Spleen (tissue), 13 donors: ENCODE measurements at places on chromosomes 5 and 9. TPM values are rescaled to one million over a fixed set of nuclear protein-coding genes. Genes with fewer than 3 reads are reported as not detected.
A peak's percentile ranks its signal among the peaks of the same experiment; 100 is the strongest.

DNA sequence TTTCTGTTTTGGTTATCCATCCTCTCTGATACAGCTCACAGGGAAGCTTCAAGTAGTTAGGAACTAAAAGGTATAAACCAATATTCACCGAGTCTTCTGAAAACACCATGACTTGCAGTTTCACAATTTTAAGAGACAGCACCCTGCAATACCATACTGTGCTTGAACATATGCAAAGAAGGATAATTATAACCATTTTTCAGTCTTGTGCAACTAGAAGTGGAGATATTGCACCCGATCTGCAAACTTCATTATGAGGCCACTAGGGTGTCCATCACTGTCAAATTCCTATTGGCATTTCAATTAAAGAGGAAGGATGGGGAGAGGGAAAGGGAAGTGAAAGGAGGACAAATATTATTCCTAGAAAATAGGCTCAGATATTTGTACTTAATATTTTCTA lies 32.4 kb upstream of the CEP120 start:
- H3K36me3 ChIP-seq, result no peaks in the 10 kb centered on the region
- H3K27ac ChIP-seq, result no peak overlapping the region
- DNase-seq, result no peak
- H3K27me3 ChIP-seq, result no peaks in the 10 kb centered on the region

IFNK gene
- total RNA-seq, result not detected

DNA sequence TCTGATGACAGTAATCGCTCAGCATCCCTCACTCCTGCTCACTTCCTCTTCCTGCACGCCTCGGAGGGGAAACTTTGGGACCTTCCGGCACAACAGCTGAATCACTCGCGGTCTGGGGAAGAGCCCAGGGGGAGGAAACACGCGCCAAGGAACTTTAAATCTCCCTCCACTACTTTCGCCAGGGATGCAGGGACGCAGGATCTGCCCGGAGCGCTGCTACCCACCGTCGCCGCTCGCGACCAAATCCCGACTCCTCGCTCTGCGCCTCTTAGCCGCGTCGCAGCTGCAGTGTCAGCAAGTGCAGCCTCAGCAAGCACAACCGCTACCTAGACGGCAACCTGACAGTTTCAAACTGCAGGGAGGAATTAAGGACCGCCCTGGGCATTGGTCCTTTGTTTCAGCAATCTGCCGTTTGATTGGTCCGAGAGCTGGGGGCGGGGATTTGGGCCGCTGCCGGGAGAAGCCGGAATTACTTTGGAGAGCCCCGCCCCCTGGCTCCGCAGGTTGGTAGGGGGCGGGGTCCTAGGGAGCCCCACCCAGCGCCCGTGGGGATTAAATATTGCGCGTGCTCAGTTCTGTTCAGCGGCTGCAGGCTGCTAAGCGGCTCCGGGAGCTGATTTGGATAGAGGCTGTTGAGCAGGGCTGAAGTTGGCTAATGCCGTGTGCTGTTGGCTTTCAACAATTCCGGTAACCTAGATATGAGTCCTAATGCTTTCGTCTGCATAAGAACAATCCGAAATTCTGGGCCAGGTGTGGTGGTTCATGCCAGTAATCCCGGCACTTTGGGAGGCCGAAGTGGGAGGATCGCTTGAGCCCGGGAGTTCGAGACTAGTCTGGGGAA lies at the start of gene POC5:
Gene POC5, minus strand, starts transcription at position 356 of the 841 bp plus-strand sequence. CDS start 4,500 bp downstream, outside the sequence.
- peaks cover 5% of the 10 kb centered on the region for H3K36me3 ChIP-seq
- peak within 1 kb of the TSS; percentile 90 for H3K4me3 ChIP-seq
- peak within 1 kb of the TSS; percentile 93 for H3K27ac ChIP-seq
- peak; percentile 98 for DNase-seq
- no peaks in the 10 kb centered on the region for H3K27me3 ChIP-seq
- peaks cover 12% of the 10 kb centered on the region for H3K4me1 ChIP-seq

SAXO1 gene
- total RNA-seq, result 0.47 TPM

SLC6A18 gene
- not detected for total RNA-seq

- peaks cover 82% of the 10 kb centered on the region for H3K27me3 ChIP-seq
- peak overlapping the region; percentile 14 for H3K4me3 ChIP-seq
- no peak overlapping the region for H3K27ac ChIP-seq
- H3K4me1 ChIP-seq, result peaks cover 35% of the 10 kb centered on the region
- H3K36me3 ChIP-seq, result no peaks in the 10 kb centered on the region
Measured at GRCh38 chr5:123098767-123099513, 9.9 kb downstream of the PRDM6 start.

DEPDC1B gene
- 2.1 TPM for total RNA-seq

GRCh38 chr9:113993838-113994540 lies 84.1 kb downstream of the AMBP start:
- H3K27me3 ChIP-seq, result no peaks in the 10 kb centered on the region
- peak overlapping the region; percentile 19 for H3K27ac ChIP-seq
- no peaks in the 10 kb centered on the region for H3K36me3 ChIP-seq
- H3K4me3 ChIP-seq, result no peak overlapping the region
- peak; percentile 85 for DNase-seq

GRCh38 chr5:116068028-116068632 lies 16.7 kb upstream of the COMMD10 start:
- no peak for DNase-seq
- H3K27me3 ChIP-seq, result no peaks in the 10 kb centered on the region
- no peak overlapping the region for H3K27ac ChIP-seq
- H3K36me3 ChIP-seq, result no peaks in the 10 kb centered on the region

TAF11L10 gene
- not detected for total RNA-seq

DNA sequence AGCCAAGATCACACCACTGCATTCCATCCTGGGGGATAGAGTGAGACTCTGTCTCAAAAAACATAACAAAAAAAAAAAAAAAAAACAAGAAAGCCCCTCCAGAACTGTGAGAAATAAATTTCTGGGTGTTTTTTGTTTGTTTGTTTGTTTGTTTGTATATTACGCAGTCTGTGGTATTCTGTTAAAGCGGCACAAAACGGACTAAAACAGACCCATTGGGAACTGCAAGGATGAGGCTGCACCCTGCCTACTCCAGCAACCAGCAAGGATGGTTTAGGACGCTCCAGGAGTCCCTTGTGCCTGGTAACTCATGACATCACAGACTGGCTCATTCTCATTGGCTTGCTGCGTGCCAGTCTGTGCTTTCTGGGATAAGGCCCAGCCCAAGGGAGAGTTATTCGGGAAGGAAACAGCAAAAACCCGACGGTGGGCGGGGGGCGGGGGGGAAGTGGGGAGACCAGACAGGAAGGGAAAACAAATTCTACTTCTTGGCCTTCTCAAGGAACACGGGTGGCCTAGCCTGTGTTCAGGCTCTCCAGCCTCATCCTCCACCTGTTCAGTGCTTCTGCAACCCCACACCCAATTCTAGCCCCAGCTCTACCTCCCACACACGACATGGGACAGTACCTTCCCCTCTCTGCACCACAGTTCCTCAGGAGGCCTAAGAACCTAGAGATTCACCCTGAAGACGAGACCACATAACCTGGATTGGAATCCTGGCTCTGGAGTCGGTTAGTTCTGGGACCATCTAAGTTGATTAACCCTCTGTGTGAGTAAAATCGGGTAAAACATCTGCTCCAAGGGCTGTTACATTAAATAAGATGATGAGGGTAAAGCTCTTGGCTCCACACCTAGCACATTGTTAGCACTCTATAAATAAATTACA lies 2.8 kb downstream of the CD74 start:
- H3K27me3 ChIP-seq, result no peaks in the 10 kb centered on the region
- H3K4me1 ChIP-seq, result peaks cover 94% of the 10 kb centered on the region
- peak overlapping the region; percentile 60 for H3K4me3 ChIP-seq
- H3K27ac ChIP-seq, result peak overlapping the region; percentile 97
- DNase-seq, result peak; percentile 85

DNA sequence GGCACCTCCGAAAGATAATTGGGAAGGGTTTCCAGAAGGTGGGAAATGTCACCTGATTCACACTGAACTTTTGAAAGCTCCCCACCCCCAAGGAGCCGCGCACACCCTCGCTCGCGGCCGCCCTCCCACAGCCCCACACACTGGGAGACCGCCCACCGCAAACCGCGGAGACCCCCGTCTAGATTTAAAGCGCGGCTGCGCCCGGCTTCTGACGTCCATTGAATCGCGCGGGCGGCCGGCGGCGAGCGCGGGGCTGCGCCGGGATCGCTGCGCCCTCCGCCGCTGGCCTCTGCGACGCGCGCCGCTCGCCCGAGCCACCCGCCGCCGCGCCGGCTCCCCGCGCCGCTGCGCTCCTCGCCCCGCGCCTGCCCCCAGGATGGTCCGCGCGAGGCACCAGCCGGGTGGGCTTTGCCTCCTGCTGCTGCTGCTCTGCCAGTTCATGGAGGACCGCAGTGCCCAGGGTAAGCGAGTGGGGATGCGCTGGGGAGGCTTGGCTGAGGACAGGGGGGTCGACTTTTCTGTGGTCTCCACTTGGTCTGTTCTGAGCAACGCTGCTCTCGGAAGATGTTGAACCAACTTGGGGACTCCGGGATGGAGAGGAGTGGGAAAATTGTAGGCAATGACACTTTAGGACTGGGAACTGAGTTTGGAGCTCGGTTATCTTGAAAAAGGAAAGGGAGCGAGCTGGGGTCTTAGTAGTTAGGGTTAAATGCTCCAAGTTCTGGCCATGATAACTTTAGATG lies at the start of gene FST:
Gene FST, plus strand, starts transcription at position 214 of the 743 bp plus-strand sequence. Its CDS starts 163 bp downstream, at position 377.
- peaks cover 53% of the 10 kb centered on the region for H3K4me1 ChIP-seq
- H3K27ac ChIP-seq, result no peak within 1 kb of the TSS
- DNase-seq, result peak; percentile 72
- H3K4me3 ChIP-seq, result peak within 1 kb of the TSS; percentile 60
- H3K27me3 ChIP-seq, result peaks cover 11% of the 10 kb centered on the region

LRRTM2 gene
- total RNA-seq, result 0.89 TPM

DNA sequence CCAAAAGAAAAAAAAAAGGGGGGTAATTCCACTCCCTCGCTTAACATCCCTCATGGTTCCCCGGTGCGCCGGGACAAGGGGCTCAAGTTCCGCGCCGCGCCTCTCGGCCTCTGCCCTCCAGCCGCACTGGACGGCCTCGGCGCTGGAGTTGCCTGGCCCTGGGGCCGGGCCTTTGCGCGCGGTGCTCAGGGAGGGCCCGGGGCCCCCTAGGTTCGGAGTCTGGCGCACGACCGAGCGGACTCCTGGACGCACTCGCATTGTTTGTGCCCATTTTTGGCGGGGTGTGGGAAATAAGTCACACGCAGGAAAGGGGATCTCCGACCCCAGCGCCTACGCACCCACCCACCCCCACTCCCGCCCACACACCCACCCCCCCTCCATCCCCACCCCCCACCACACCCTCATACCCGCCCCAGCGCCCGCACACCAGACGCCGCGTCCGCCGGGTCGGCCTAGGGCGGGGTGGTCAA lies 381 bp downstream of the MED22 start:
- peak overlapping the region; percentile 94 for H3K27ac ChIP-seq
- peaks cover 66% of the 10 kb centered on the region for H3K36me3 ChIP-seq
- H3K27me3 ChIP-seq, result no peaks in the 10 kb centered on the region

- DNase-seq, result peak; percentile 85
- no peaks in the 10 kb centered on the region for H3K27me3 ChIP-seq
- H3K27ac ChIP-seq, result no peak overlapping the region
Measured at GRCh38 chr5:170338933-170339779, 41.6 kb upstream of the LCP2 start.
